CD4-positive, alpha-beta T cell treated with Interleukin-6 at 100 ng/mL for 8 hours (primary cell): ENCODE measurements at places on chromosomes 5 and 9.

- no peak for DNase-seq
These were observed 29.3 kb upstream of the STOM start for GRCh38 chr9:121399126-121399882.

GRCh38 chr5:35331956-35332950 is 102.0 kb upstream of the PRLR start:
- no peak for DNase-seq

DNA sequence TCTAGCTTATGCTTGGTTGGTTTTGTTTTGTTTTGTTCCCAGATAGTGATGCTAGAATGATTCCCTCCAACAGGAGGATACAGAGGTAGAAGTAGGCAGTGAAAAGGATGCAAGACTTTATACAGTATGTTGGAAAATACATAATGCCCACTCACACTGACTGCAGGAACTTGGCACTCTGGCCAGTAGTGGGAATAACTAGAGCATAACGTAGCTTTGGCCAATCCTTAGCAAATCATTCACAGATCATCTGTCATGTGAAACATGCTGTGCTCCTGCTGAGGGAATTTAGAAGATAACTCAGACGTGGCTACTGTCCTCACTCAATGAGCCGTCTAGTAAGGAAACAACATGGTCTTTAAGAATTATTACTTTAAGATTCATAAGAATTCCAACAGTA is 13.5 kb downstream of the CFAP90 start:
- no peak for DNase-seq

- DNase-seq, result no peak
These were observed 15.0 kb upstream of the RPS14 start for GRCh38 chr5:150464554-150465012.

DNA sequence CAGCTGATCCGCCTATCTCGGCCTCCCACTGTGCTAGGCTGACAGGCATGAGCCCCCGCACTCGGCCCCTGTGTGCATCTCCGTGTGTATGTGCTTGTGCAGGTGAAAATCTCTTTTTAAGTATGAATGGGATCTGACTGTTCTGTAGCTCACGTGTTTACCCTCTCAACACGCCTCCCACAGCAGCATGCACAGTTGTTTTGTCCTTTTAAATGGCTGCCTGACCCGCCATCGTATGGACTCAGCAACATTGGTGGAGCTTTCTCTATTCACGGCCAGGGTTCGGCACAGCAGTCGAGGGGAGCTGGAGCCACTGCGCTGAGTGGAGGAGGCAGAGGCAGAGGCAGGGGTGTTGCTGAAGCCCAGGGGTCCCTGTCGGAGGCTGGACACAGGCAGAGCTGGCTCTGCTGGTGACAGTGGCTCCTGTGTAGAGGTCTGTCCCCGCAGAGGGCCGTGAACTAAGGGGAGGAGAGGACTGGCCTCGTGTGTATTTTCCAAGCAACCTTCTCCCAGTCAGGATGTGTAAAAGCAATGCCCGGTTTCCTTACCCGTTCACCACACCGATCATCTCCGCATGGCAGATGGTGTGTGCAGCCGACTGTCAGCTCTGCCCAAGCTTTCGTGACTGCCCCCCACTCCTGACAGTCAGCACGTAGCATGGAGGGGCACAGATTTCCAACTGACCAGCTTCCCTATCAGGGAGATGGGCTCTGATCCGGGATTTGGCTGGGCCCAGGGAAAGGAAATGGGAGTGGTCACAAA is 37.3 kb downstream of the MRPL36 start:
- DNase-seq, result no peak
